ENCODE measurements at places on chromosomes 1 and 21.

DNA sequence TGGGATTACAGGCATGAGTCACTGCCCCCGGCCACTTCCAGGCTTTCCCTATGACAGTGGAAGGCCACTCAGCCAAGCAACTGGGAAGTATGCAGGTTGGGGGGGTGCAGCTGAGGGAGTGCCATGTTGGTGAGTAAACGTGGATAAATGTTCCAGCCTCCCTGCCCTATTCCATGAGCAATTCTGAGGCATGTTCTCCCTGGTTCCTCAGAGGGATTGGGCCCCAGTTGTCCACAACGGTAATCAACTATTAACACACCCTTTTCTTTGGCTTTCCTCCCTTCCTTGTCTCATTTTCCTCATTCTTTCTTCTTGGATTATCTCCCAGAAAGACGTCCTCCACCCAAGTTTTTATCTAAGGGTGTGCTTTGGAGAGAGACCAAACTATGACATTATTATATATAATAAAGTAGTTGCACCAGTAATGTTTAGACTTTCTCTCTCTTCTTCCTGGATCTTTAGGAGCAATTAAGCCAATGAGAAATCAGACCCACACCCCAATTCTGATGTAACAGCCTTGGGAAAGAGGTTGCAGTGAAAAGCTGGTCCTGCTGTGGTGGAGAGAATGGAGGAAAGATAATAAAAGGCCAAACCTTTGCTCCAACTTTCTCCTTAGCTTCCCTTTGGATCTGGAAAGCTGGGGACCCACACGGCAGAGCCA, 6.8 kb upstream of the SLAMF9 start:
- DNase-seq = no peak

- DNase-seq = no peak
These were observed 19.6 kb downstream of the KANK4 start for GRCh38 chr1:62299426-62300200.

GRCh38 chr1:156842618-156843300, 16.2 kb downstream of the INSRR start:
- no peak for DNase-seq

GRCh38 chr1:73886716-73887115, 311.3 kb downstream of the LRRIQ3 start:
- no peak for DNase-seq

DNA sequence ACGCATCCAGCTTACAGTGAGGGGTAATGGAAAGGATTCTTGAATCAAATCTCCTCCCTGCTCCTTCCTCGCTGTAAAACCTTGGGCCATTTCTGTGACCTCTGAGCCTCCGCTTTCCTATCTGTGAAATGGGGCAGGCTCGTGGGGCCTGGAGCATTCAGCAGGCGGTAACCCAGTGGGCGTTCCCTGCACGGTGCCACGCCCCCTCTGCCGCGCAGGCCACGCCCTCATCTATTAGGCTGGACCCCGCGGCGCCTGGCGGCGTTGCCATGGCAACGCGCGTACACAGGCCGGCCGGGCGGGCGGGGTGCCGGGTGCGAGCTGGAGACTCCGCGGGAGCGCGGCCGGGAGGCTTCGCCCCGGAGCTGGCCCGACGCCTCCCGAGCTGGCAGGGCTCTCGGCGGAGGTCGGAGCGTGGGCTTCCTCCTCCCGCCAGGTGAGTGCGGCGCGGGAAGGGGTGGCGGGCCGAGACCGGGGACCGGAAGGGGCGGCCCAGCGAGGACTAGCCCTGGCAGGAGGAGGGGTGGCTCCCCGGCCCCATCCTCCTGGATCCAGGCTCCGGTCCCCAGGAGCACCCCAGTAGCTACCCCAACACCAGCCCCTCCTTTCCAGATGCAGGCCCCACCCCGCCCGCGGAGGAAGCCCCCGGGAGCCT, at the start of gene FHAD1:
Gene FHAD1, plus strand, starts transcription at position 264 of the 655 bp plus-strand sequence. CDS start 4,562 bp downstream, outside the sequence.
- DNase-seq = peak; percentile 49

GRCh38 chr21:39105836-39106235, 77.4 kb downstream of the PSMG1 start:
- no peak for DNase-seq

DNA sequence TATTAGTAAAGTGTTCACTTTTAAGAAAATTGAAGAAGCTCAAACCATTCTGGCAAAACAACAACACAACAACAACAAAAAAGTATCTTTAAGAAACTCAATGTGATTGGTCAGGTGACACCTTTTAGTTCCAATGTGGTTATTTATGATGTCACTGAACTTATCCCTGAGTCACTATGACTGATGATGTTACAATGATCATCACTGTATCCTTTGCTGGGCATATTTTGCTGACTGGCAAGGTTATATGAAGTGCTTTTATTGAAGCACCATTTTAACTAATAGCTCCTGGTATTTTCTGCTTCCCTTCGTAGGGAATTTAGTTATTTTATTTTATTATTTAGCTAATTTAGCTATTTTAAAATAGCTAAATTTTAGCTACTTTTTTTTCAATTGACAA, at the start of gene TEX50:
Gene TEX50, plus strand, starts transcription at position 223 of the 400 bp plus-strand sequence. CDS start 184 bp downstream, outside the sequence.
- no peak for DNase-seq

GRCh38 chr1:94025383-94026340, 95.3 kb downstream of the ABCA4 start:
- no peak for DNase-seq

- DNase-seq = no peak
These were observed 1.9 kb upstream of the DENND2D start for GRCh38 chr1:111202366-111202706.

DNA sequence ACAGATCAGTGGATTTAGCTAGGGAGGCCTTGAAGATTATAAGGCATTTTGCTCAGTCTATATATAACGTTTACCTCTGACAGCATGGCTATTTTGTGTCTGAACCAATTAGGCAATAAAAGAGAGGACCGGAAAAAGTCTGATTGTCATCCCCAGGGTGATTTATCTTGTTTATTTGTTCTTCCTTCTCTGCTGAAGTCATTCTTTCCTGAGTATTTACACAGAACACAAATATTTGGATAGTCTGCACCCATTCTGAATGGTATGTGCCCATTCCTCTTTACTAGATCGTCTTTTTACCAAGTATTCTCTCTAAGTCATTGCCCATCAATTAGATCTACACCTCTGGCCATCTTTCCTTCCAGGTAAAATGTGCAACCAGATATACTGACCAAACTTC, 1602.9 kb downstream of the KCNT2 start:
- no peak for DNase-seq

DNA sequence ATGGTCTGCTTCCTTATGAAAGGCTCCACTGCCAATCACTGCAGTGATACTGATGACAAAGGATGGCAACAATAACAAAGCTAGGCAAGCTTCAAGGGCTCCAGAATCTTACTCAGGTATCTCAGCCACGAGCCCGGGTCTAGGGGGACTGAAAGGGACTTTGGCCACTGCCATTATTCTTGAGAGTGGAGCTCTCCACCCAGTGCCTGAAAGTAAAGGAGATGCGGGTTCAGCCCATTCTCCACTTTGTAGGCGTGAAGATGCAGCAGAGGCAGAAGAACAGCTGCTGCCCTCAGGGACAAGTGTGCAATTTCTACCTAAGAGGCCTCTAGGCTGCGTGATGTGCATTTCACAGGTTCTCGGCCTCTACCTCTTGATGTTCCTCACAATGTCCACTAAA, 31.4 kb upstream of the SLAMF9 start:
- no peak for DNase-seq

- no peak for DNase-seq
These were observed 1.2 kb downstream of the CD160 start for GRCh38 chr1:145720556-145720877.

GRCh38 chr21:27359141-27359540, 392.3 kb upstream of the ADAMTS5 start:
- no peak for DNase-seq

DNA sequence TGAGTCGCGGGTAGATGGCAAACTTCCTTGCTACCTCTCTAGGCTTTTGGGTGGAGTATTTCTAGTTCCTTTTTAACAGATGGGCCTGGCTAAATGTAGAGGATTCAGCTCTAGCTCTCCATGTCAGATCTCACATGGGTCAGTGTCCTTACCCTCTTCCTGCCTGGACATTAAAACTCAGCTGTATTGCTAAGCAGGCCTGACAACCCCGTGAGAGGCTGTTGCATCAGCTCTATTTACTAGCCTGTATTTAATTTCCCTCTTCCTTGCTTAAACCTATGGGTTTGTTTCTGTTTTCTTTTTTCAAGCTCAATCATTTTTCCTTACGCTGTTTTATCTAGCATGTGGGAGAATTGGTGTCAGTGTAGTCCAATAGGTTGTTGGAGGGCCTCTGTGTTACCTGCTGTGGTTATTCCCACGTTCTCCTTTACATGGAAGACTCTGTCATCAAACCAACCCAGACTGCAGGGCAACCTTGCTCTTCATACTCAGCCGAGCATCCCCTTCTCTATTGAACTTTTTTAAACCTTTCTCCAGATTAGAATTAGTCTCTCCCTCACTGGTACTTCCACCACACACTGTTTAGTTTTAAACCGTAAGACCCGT, 79.5 kb upstream of the BACH1 start:
- no peak for DNase-seq

DNA sequence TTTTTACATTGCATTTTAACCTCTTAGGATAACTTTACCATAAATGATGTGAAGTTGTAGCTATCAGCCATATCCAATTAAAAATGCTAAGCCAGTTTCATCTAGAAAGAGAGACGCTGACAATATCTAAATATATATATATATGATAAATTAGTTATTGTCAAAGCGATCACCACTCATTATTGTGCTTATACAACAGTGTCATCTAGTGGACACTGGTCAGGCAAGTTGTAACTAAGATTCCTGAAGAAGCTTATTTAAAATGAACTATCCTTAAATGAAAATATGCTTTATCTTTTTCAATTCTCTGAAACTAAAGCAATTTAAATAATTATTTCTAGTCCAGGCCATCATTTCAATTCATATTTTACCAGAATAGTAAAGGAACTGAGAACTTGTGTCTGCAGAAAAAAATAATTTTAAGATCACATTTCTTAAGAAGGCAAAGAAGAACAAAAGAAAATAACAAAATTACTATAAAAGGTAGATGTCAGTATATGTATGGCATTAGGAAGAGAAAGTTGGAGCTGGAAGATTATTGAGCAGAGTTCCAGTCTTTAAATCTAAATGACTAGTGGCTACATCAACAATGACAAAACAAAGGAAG, 193.3 kb upstream of the SNX7 start:
- no peak for DNase-seq

GRCh38 chr1:41662765-41663437, 178.4 kb upstream of the EDN2 start:
- DNase-seq = no peak

DNA sequence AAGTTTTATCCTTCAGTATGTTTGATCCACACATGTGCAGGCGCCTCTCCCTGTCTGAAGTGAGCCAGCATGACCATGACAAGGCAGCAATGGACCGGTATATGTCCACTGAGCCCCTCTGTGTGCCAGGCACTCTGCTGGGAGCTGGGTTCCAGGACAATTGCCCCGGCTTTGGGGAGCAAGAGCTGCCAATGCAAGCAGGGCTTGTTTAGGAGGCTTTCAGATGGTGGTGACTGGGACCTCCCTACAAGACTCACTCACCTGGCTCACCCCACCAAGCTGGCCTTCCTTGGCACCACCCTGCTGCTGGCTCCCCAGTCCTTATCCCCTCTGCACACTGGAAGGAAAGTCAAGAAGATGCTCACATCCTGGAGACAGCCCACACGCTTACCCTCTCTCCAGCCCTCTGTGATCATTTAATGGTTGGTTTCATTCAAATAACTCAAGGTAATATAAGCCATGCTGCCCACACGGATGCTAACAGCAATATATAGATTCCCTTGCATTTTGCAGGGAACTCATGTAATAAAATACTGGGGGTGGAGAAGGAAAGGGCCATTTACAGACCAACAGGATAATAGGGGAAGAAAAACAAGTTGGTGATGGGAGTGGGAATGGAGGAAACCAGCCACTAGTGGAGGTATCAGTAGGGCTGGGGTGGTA, 23.6 kb downstream of the KCND3 start:
- DNase-seq = no peak

DNA sequence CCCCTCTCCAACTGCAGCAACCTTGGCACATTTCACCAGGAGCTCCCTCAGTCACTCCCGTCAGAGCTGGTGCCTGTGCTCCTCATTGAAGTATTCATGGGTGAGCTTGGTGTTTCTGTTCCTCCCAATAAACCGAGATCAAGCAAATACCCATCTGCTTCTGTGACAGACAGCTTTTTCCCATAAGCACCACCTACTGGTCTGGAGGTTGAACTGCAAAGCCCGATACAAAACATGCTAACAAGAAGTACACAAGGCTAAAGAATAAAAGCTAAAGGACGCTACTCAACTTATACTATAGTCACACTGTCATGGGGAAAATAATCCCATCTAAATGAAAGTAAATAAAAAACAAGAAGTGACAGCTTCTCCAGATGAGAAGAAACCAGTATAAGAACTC, 111.9 kb upstream of the C21orf91 start:
- DNase-seq = no peak

- no peak for DNase-seq
These were observed 32.7 kb downstream of the OR13G1 start for GRCh38 chr1:247646867-247647266.

- DNase-seq = no peak
These were observed 14.0 kb upstream of the GBP5 start for GRCh38 chr1:89286549-89287180.

- no peak for DNase-seq
These were observed 66.9 kb downstream of the C1orf185 start for GRCh38 chr1:51168936-51169335.

DNA sequence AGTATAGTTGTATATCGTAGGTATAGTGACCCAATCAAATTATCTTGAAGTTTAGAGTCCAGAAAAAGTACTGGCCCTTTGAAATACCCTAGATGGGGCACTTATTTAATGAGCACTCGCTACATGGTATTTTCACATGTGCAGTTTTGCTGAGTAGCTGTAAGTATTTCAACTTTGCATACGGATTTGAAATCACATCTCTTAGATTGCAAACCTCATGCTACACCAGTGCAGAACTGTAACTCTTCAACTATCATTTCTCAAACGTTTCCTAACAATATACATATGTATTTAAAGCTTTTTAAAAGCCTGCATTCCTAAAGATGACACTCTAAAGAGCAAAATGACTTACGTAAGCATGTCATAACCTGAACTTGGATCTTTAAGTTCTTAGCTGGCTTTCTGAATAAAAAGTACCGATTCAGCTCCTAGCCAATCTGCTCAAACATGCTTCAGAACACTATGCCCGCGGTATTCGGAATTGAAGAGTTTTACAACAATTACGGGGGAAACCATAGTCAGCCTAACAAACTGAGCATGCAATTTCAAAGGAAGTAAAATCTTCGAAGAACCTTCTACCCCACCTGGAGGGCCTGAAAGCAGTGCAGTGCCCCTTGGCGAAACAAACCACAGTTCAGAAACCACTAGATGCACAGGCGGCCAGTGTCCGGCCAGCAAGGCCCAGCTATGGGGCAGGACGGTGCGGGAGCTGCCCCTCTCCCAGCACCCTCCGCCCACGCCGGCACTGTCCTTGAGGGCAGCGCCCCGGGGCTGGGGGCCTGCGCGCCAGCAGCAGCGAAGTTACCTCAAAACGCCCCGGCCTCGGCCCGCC, 863 bp downstream of the FH start:
- no peak for DNase-seq

- no peak for DNase-seq
These were observed 431 bp downstream of the MTARC1 start for GRCh38 chr1:220787069-220787619.

GRCh38 chr1:208213786-208214185, 30.4 kb downstream of the PLXNA2 start:
- DNase-seq = no peak
